ENCODE measurements at places on chromosomes 3 and 15.

DNA sequence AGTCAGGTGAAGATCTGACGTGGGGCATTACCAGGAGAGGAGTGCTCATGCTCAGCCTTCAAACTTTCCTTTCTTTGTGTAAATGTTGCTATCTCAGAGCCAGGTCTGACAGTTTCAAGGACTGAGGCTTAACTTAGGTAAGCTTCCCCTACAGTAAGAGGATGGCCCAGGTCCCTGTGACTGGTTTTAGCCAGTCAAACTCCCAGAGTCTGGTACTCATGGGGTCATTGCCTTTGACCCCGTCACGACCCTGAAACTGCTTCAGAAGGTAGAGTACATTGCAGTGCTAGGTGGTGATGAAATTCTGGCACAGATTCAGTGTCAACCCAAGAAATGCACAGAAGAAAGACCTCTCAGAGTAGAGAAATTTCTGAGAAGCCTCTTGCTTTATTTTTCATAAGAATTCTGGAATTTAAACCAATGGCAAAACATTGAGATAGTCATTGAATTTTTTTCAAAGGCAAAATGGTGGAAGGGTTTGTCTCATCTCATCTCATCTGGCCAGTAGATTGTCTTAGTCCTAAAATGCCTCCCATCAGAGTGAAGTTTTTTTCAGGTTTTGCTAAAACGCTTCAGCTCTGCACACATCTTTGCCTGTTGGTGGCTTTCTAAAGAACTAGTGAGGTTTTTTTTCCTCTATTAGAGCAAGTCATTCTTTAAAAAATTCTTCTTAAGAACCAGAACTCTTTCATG, 23.1 kb downstream of the ZBTB38 start:
- no peak for DNase-seq

- DNase-seq, result no peak
Measured at GRCh38 chr3:52315977-52316764, at the start of gene DNAH1. Gene DNAH1, plus strand, starts transcription at chr3:52316319. Its CDS starts 6,124 bp downstream, at chr3:52322443.

- DNase-seq, result no peak
Measured at GRCh38 chr3:189133768-189134167, 38.0 kb upstream of the TPRG1 start.

DNA sequence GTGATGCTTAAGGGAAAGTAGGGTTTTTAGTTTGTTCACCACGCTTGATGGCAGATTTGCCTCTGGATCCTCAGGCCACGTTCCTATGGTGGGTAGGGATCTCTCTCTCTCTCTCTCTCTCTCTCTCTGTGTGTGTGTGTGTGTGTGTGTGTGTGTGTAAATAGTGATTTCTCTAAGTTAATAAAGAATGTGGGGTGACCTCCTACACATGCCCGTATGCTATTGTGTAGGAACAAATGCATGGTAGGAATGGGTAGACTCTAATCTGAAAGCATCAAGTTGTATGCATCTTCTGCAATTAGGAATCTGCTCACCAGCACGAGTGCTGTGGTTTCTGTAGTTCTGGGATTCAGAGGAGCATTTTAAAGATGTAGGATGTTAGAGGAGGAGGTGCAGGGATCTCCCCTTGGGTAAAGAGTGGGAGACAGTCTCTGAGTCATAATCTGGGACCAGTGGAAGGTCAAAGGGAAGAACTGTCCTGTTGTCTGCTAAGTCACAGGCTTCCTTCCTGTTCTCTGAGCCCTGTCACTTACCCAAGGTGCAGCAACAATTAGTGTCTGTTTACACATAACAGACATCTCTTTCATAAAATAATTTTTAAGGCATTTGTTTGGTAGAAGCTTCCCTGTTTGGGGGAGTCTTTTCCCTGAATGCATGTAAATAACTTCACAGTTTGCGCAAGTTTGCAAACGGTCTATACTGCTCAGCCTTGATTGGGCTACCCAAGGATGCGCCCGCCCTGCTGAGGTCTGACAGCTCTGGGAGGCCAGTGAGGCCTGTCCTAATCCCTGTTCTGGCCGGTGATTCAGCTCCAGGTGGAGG, 139.8 kb downstream of the IGF1R start:
- DNase-seq, result no peak

DNA sequence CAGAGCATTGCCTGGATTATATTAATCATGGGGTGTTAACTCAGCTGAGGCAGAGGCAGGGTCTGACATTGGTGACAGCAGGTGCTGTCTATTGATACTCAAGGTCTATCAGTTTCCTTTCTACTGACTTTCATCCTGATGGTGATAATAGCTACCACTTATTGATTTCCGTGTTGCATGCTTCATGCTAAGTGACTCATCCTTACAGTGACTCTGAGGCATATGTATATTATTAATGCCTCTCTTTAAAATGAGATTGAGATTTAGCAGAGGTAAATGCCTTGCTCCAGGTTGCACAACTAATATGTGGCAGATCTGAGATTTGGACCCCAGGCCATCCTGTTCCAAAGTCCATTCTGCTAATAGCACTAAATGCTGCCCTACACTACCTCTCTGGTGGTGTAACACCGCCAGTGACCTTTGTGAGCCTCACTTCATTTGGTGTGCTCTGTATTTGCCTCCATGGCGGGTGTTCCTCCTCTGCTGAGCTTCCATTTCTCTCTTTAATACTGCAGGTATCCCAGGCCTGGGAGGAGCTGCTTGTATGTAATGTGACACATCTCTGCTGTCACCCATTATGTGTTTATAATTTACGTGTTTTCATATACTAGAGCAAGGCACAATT, 50.4 kb downstream of the GPR171 start:
- DNase-seq, result no peak

Data from activated CD4-positive, CD25-positive, alpha-beta regulatory T cell treated with anti-CD3 and anti-CD28 coated beads, Interleukin-2, amount 50 U/mL, for 16 hours (primary cell).